ENCODE measurements at places on chromosomes 13 and 19.

GRCh38 chr13:26411206-26411605 lies 146.3 kb upstream of the WASF3 start:
- DNase-seq = no peak

- DNase-seq = no peak
These were observed 773.8 kb downstream of the GPC5 start for GRCh38 chr13:92172191-92172590.

DNA sequence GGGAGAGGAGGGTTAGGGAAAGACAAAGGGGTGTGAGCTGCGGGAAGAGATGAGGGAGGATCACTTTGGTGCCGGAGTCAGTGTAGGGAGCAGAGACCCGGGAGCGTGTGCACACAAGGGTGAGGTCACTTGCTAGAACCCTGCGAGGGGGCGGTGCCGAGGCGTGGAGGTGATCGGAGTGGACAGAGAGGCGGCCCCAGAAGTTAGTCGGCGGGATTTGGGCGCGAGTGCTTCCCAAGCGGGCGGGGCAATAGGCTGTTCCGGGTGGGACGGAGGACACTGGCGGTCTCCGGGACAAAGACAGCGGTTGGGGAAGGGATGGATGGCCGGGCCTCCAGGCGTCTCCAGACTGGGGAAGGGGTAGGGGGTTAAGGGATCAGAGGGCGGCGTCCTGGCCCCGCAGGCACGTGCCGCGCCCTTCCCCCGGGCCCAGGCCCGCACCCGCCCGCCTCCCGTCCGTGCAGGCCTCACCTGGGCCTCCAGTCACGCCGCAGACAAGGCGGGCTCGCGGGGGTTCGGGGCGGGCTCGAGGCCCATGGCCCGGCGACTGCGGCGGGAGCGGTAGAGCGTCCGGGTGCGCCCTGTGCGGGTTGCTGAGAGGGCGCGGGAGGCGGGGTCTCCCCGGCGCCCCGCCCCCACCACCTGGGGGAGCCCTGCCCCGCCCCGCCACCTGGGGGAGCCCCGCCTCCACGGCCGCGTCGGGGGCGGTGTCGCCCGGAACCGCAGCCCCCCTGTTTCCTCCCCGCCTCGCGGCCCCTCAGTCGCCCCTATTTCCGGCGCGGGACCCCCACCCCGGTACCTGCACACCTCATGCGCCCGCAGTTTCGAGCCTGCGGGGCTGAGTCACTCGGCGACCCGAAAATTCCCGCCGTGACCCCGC lies at the start of gene LPAR2:
Gene LPAR2, minus strand, starts transcription at position 600 of the 880 bp plus-strand sequence. CDS start 945 bp downstream, outside the sequence.
- DNase-seq = peak; percentile 77

- DNase-seq = no peak
These were observed 12.3 kb downstream of the CIB3 start for GRCh38 chr19:16160943-16161560.

- no peak for DNase-seq
These were observed 11.4 kb upstream of the EDDM13 start for GRCh38 chr19:56261145-56261544.

- DNase-seq = no peak
These were observed 16.9 kb upstream of the PROZ start for GRCh38 chr13:113141601-113141970.

DNA sequence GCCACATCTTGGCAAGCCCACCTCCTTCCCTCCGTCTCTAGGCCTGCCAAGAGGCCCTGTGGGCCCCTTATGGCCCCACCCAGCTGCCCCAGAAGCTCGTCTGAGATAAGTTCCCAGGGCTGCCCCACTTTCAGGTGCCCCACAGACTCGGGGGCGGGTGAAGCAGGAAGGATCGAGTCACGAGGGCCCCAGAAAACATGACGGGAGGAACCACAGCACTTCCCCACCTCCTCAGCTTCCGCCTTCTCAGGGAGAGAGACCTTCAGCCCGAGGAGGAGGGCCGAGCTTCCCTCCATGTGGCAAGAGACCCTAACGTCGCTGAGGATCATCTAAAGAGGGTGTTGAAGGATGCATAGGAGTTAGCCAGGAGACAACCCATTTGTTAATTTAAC lies 4.5 kb upstream of the IL12RB1 start:
- peak; percentile 78 for DNase-seq

All from effector memory CD4-positive, alpha-beta T cell (primary cell).